ENCODE measurements at places on chromosomes 12 and 14.

GRCh38 chr12:43348221-43348620 lies 203.8 kb downstream of the ADAMTS20 start:
- no peak for DNase-seq

DNA sequence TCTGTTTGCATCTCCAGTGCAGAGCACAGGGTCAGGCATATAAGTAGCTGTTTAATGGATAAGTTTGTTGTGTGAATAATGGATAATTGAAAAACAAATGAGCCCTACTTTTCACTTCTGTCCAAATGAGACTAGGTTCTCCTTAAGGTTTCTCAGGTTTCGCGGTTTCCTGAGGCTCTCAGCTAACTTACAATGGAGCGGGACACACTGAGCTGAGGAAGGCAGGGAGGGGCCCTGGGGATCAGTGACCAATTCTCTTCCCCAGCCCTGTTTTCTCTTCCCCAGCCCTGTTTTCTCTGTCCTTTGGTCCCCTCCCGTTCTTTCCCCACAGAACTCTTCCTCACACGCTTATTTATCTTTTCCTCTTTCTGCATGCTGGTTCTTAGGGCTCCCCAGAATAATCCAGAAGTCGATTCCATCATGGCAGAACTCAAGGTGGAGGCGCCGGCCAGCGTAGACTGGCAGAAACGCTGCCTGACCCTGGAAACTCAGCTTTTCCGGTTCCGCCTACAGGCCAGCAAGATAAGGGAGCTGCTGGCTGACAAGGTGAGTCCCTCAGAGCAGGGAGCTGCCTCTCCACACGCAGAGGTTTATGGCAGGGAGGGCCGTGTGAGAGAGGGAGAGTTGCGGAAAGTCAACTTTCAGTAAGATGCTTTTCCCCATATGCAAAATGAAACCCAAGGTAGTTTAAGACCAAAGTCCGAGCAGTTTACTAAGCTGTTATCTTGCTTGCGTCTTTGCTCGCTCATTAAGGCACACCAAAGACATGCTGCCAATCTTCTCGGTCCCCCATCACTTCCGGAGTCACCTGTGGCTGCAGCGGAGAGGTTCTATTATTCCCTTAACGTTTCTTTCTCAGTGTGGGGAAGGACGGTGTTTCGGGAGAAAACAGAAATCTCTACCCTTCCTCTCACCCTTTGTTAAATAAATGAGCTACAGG lies 8.6 kb downstream of the PLEKHH1 start:
- DNase-seq: no peak

DNA sequence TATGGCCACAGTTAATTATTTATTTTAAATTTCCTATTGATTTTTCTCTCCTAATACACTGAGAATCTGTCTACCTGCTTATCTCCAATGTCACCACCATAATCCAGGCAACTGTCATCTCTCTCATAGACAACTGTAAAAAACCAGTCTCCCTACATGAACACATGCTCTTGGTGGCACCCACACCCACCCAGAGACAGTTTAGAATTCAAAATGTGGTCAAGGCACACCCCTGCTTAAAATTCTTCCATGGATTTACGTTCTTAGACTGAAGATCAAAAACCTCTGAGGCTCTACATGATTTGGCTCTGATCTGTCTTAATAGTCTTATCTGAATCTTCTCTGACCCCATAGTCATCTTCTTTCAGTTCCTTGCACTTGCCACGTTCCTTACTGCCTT lies 241.1 kb upstream of the ABCD2 start:
- no peak for DNase-seq

- no peak for DNase-seq
Observed at GRCh38 chr12:64551676-64552075, 58.6 kb upstream of the RASSF3 start.

GRCh38 chr14:63962906-63963305 lies 110.1 kb downstream of the SYNE2 start:
- DNase-seq: no peak

GRCh38 chr14:55381040-55381439 lies 30.6 kb downstream of the ATG14 start:
- no peak for DNase-seq

GRCh38 chr12:130632642-130633041 lies 83.5 kb downstream of the RIMBP2 start:
- no peak for DNase-seq

DNA sequence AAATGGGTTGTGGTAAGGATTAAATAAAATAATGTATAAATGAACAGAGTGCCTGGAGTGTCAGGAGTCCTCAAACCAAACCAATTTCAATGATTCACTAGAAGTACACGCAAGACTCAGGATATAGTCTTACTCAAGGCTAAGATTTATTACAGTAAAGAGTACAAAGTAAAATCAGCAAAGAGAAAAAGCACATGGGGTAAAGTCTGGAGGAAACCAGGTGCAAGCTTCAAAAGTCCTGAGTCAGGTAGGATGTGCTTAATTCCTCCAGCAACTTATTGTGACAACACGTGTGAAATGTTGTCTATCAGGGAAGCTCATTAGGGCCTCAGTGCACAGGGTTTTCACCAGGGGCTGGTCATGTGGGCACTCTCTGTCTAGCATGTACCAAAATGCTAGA lies 105.8 kb upstream of the NAP1L1 start:
- DNase-seq: no peak

GRCh38 chr12:28759333-28759732 lies 389.7 kb upstream of the FAR2 start:
- DNase-seq: peak; percentile 2

DNA sequence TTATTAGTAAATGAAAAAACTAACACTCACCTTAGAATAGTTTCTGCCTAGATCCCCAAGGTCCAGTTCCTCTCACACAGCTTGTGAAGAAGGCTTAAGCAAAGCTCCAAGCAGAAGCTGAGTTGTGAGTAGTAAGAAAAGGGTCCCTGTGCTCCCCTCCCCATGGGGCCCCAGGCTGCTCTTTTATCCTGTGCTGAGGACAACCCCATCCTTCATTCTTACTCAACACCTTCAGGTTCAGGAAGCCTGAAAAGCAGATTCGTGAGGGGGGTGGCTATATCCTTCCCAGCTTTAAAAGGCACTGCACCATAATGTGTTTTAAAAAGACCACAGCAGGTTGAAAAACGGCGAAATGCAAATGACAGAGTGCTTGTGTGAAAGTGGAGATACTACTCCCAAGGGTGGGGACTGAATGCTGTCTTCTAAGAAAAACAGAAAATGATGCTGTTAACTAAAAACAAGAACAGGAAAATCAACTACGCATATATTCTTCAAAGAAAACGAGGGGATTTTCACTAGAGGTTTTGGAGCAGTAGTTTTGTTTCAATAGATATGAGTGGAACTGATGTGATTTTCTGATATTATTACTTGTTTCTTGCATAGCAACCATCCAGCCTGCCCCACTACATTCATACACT lies 182.7 kb downstream of the KTN1 start:
- no peak for DNase-seq

GRCh38 chr14:33463731-33464130 lies 487.1 kb downstream of the EGLN3 start:
- DNase-seq: no peak

- DNase-seq: no peak
Observed at GRCh38 chr12:130044991-130045621, 117.2 kb upstream of the FZD10 start.

- DNase-seq: peak; percentile 35
Observed at GRCh38 chr12:108333898-108334699, 5.0 kb downstream of the CMKLR1 start.

DNA sequence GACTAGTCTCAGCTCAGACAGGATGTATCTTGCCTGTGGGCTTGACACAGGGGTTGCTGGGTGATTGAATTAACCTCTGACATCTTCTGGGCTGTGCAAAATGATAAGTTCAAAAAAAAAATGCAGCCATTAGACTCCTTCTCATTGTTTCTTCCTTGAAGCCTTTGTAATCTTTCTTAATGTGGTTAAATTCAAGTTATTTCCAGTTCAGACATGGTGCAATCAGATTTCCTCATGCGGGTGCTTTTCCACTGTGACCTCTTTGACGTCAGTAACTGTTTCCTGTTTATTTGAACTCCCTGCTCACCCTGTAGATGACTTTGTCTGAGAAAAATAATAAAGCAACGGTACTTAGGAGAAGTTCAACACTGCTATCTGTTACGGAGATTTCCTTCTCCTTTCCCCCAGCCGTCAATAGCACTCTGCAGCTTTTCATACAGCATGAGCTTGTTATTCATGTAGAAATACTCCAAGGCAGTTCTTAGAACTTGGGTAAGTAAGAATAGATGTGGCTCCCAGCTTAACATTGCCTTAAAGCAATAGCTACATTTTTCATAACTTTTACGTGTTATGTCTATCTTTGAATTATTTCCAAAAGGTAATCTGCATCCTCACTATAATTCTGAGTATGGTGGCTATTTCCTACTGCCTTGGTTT lies 155.5 kb downstream of the PRKCH start:
- DNase-seq: peak; percentile 95

DNA sequence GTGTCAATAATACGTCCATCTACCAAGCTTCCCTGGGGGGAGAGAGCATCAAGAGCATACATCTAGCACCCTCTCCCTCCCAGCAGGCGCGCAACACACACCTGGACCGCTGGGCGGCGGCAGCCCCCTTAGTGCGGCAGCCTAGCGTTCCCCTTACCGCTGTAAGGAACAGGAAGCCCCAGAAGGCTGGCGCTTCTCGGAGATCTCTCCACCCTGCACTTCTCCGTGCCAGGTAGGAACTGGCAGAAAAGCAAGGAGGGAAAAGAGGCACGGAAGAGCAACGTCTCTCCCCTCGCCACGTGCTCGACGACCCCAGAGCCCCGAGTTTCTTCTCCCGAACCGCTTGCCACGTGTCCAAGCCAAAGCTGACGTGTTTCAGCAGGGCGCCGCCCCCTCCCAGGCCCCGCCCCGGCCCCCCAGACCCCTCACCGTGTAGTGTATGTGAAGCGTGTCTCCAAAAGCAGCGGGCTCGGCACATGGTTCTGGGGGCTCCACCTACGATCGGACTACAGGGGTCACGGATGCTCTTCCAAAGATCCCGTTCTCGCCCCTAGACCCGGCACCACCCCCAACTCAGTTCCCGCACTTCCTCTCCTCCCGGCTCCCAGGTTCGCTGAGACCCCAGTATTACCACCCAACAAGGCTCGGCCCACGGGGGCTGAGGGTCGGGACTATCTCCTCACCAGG lies 532 bp downstream of the FKBP11 start:
- no peak for DNase-seq

DNA sequence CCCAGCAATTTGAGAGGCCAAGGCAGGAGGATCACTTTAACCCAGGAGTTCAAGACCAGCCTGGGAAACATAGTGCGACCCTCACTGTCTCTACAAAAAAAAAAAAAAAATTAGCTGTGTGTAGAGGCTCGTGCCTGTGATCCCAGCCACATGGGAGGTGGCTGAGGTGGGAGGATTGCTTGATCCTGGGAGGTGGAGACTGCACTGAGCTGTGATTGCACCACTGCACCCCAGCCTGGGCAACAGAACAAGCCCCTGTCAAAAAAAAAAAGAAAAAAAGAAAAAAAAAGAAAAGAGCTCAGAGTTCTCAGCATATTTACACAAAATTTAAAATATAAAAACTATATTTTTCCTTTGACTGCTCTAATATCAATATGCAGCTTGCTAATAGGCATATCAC lies 260.8 kb downstream of the SYT1 start:
- DNase-seq: no peak

DNA sequence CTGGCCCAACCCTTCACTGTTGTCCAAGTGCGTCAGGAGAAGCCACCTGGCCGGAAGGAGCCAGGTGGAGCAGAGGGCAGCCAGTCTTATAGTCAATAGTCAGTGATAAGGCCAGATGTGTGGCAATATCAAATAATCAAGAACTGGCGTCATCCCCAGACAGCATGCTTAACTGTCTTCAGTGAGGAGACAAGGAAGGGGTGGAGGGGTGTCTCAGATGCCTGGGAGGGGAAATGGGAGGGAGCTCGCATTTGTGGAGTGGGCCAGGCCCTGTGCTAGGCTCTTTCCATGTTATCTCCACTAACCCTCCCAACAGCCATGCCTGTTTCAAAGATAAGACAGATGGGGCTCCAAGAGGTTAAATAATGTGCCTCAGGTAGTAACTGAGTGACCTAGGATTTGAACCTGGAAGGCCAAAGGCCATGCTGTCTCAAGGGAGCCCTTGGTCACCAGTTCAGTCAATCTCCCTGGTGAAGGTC lies 48.9 kb upstream of the FOS start:
- no peak for DNase-seq

DNA sequence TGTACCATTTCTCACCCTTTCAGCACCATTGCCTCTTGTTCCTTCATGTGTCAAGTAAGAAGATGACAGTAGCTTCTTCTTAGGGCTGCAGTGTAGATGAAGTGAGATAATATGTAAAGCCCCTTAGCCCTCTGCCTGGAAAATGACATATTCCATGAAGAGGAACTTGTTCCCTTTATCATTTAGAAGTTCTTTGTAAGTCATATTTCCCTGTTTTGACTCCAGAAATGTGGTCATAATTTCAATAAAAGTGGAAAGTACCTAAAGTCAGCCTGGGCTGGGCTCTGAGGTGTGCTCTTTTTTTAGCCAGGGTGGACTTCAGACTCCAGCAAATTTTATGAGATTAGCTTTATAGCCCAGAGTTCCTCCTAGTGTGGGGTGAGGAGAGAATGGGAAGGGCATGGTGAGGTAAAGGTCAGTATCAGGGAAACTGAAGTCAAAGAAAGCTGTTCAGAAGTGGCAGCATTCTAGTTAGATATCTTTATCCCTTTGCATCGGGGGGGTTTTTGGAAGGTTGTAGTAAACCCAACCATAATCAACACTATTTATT lies 92.5 kb downstream of the TMCC3 start:
- DNase-seq: no peak

GRCh38 chr14:64110802-64111201 lies 183.4 kb downstream of the ESR2 start:
- DNase-seq: no peak

DNA sequence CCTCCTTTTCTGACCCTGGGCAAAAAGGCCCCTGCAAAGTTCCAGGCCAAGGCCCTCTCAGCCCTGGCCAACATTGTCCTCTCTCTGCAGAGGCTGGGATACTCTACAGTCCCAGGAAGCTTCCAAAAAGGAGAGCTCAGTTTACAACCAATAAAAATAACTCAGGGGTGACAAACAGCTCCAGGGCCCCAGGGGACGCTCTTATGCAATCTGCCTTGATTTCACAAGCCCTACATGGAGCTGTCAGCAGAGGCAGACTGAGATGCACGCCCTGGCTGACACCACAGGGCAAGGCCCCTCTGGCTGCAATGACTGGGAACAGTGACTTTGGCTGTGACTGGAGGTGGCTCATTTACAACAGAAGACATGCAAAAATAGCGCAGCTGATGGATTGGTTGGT lies 129.0 kb upstream of the MED13L start:
- peak; percentile 88 for DNase-seq

GRCh38 chr14:39628087-39628486 lies 195.9 kb upstream of the FBXO33 start:
- DNase-seq: no peak

GRCh38 chr14:88089445-88089844 lies 84.5 kb downstream of the GPR65 start:
- DNase-seq: no peak

- no peak for DNase-seq
Observed at GRCh38 chr14:73834261-73834625, 17.4 kb upstream of the PTGR2 start.

DNA sequence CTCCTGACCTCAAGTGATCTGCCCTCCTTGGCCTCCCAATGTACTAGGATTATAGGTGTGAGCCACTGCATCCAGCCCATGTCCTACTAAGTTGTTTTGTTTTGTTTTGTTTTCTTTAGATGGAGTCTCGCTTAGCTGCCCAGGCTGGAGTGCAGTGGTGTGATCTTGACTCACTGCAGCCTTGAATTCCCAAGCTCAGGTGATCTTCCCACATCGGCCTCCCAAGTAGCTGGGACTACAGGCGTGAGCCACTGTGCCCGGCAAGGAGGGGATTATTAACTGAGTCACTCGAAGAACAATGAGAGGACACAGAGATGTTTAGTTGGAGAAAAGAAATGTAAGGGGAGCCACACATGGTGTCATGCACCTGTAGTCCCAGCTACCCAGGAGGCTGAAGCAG lies 18.0 kb upstream of the ERBB3 start:
- DNase-seq: no peak

Measured in skeletal muscle cell (primary cell).